Activated CD4-positive, alpha-beta T cell treated with anti-CD3 and anti-CD28 coated beads, Interleukin-10, Interleukin-2, amounts not matched to agents 100 ng/mL and 50 ng/mL, durations not matched to agents 16 hours and 8 hours (primary cell): ENCODE measurements at places on chromosomes 5 and 9.

- no peak for DNase-seq
Observed at GRCh38 chr5:92629000-92629399, 952.0 kb downstream of the NR2F1-AS1 start.

- no peak for DNase-seq
Observed at GRCh38 chr5:36528588-36528987, 77.8 kb upstream of the SLC1A3 start.

DNA sequence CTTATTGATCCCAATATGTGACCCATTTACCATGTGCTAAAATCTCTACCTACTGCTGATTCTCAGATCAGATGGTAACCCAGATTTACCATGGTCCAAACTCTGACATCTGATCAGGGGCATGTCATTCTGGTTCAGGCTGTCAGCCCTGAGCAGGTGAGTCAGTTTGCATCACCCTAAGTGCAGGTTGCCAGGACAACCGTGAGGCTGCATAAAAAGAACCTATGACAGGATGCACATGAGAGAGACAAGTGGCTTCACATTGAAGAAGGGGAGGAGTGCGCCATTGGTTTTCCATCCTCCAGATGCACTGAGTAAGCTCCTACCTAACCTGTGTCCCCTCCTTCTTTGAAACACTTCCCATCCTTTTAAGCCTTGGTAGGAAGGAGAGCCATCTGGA lies 801 bp upstream of the PRSS3 start:
- no peak for DNase-seq

DNA sequence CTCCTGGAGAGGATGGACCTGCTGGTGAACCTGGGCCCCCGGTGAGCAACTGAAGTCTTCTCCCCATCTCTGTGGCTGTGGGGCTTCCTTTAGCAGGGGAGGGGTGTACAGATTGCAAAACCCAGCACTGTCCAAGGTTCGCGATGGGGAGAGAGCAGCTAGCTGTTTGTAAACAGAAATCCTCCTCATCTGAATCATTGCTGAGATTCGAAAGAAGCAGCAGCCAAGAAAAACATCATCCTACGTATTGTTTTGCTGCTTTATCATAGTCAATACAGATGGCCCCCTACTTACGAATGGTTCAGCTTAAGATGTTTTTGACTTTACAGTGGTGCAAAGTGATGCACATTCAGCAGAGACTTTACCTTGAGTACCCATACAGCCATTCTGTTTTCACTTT lies 80.0 kb upstream of the TGFBR1 start:
- DNase-seq = no peak

DNA sequence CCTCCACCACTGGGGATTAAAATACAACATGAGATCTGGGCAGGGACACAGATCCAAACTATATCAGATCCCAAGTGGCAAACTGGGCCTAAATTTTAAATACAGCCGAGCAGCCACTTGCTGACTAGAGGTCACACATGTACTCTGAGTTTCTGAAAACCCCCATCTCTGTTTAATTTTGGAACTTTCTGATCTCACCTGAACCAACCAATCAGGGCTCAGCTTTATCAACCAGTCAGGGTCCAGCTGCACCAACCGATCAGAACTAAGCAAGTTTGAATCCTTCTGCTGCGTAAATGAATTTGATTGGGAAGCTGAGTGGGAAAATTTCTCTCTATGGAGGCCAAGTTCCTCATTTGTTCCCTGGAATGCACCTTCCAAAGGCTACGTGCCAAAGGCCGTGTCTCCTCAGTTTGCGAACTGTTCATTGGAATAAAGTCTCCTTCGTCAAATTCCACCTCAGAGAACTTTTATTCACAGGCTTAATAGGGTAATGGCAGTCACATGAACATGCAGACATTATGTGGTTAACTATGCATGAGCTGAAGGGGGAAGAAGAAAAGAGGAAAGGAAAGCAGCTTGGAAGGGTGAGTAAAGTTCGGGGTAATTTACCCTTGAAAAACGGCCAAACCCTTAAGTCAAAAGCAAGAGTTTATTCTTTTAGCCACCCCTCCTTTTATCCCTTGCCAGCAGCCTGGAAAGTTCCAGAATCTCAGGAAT lies 3.7 kb downstream of the CD180 start:
- DNase-seq = no peak
